ENCODE measurements at places on chromosomes 12 and 14. TPM values are rescaled to one million over a fixed set of nuclear protein-coding genes. Genes with fewer than 3 reads are reported as not detected.

GRCh38 chr12:66288121-66288520 is 14.2 kb upstream of the HELB start:
- no peak for DNase-seq

Gene PGAM5
- total RNA-seq = 86.5 TPM

Gene IL22
- total RNA-seq = not detected

Gene WDR20
- 40.6 TPM for total RNA-seq

Gene ESRRB
- total RNA-seq = not detected
